ENCODE measurements at places on chromosomes 3 and 15. TPM values are rescaled to one million over a fixed set of nuclear protein-coding genes. Genes with fewer than 3 reads are reported as not detected.

Gene CLDN1
- total RNA-seq: 0.48 TPM

Gene VILL
- 2.5 TPM for total RNA-seq

Gene NEO1
- total RNA-seq: 37.4 TPM

Gene ZNF639
- 41.0 TPM for total RNA-seq

Gene RASGRP1
- 4.5 TPM for total RNA-seq

Gene TRIM42
- not detected for total RNA-seq

Measured in cardiac muscle cell (in vitro differentiated cells and primary cell).